ENCODE measurements at places on chromosomes 16 and 17.
A peak's percentile ranks its signal among the peaks of the same experiment; 100 is the strongest.

- DNase-seq = no peak
Measured at GRCh38 chr17:45384047-45384788, 48.5 kb downstream of the ARHGAP27 start.

DNA sequence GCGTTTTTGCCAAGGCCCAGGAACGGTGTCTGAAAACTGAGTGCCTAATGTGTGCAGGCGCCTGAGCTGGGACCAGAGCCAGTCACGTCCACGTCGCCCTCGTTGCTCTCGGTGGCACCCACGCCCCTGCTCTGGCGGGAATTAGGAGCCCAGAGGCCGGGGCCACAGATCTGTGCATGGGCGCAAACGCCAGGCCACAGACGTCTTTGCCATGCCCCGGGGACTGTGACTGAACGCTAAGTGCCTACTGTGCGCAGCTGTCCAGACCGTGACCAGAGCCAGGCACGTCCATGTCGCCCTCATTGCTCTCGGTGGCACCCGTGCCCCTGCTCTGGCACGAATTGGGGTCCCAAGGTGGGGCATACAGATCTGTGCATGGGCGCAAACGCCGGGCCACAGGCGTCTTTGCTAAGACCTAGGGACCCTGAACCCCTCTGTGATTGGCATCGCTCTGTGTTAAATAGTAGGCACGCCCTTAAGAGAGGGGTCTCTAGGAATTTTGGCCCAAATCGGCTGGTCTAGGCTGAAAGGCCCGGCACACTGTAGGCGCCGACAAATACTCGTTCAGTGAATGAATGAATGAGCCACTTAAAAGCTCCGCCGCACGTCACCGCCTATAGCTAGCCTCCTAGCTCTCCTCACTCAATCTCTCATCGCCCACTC lies 827 bp upstream of the UBALD1 start:
- DNase-seq = no peak

- no peak for DNase-seq
Measured at GRCh38 chr17:82924812-82925211, 85.0 kb upstream of the ZNF750 start.

DNA sequence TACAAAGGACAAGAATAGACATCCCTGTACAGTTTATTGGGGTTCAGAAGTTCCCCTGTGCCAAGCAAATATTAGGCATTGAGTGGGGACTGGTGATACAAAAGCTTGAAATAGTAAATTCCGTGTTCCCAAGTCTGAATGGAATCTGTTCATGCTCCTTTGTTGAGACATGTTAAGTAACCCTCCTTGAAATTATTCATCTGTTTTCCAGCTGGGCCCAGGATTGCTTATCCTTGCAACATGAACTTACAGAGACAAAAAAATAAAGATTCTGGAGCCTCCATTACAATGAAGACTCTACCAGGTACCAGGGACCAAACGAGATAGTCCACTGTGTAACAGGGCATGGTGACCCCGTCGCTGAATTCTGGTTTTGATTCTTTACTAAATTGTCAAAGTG lies 6.1 kb upstream of the CCL8 start:
- peak; percentile 49 for DNase-seq
